Suppressor macrophage treated with lipopolysaccharide for 4 hours (primary cell): ENCODE measurements at places on chromosomes 1 and 21.
A peak's percentile ranks its signal among the peaks of the same experiment; 100 is the strongest.

GRCh38 chr1:102941366-102941947 lies 166.9 kb downstream of the COL11A1 start:
- DNase-seq, result no peak

- DNase-seq, result no peak
Measured at GRCh38 chr1:234826352-234826751, 216.4 kb upstream of the IRF2BP2 start.

- no peak for DNase-seq
Measured at GRCh38 chr1:91011726-91012125, 10.1 kb downstream of the ZNF644 start.

DNA sequence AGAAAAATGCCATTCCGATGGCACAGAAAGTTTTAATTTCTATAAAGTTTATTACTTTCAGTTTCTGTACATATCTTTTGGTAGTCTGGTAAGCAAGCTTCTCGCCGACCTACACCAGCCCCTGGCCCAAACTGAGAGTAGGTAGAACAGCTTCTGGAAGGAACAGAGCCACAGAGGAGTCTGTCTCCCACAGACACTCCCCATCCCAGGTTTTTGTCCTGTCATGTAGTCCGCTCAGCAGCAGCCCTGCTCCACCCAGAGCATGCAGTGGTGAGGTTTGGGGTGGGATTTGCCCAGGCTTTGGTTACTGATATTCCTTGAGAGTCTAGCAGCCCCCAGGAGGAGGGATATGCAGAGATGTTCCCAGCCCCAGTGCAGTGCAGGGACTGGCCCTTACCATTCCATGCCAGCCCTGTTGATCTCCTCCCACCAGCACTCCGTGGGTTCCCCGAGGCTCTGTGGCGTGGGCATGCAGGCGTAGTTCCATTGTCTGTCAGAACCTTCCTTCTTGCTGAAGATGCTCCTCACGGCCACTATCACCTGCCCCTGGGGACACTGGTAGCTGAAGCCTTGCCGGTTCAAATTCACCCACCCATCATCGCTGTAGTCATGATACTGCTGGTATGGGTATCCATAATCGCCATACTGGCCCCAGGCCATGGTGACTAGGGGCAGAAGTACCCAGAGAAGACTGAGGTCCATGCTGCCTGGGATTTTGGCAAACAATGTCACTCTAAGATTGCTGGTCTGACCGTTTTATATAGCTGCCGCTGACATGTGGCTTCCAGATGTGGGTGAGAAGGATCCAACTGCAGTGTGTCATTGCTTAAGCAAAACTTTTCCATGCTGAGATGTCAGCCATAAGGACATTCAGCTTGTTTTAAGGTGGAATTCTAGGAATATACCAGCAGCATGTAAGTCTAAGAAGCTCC lies at the start of gene DPT:
DPT (minus strand) TSS at position 734 of the 932 bp plus-strand sequence; CDS start at position 702, 32 bp downstream.
- no peak for DNase-seq

- peak; percentile 16 for DNase-seq
Measured at GRCh38 chr1:2611031-2611501, 21.8 kb downstream of the MMEL1 start.
